ENCODE measurements at places on chromosomes 2 and 18.

DNA sequence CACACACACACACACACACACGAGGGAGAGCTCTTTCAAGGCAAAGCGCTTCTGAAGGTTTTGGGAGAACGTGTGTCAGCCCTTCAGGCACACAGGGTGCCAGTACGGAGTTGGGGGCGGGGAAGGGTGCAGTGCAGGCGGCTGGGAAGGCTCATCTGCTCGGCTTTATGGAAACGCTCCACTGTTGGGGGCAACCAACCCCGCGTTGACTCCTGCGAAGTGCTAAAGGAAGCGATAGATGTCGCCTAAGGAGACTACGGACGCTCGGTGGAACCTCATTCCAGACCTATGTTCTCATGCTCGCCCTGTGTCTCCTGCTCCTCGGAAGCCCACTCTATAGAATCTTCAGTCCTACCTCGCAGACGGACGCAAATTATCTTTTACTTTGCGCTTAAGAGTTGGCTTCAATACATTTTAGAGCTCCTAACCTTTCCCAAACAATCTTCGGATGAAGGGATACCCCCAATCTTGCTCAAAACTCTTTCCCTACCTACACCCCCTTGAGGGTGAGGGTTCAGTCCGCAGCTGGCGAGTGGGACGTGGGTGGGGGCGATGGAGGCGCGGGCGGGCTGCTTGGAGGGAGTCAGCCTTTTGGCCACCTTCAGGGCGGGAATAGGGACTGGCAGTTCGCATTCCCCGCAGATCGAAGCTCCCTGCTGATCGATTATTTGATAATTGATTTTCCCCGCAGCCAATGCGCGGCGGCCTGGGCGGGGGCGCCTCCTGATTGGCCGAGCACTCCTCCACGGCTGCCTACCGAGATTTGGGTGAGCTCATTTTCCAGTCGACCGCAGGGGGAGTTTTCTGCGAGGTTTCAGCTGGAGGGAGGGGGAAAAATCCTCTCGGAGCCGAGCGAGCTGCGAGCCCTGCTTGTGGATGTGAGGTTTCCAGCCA, 1.9 kb upstream of the MEIS1 start:
- peak; percentile 89 for DNase-seq

DNA sequence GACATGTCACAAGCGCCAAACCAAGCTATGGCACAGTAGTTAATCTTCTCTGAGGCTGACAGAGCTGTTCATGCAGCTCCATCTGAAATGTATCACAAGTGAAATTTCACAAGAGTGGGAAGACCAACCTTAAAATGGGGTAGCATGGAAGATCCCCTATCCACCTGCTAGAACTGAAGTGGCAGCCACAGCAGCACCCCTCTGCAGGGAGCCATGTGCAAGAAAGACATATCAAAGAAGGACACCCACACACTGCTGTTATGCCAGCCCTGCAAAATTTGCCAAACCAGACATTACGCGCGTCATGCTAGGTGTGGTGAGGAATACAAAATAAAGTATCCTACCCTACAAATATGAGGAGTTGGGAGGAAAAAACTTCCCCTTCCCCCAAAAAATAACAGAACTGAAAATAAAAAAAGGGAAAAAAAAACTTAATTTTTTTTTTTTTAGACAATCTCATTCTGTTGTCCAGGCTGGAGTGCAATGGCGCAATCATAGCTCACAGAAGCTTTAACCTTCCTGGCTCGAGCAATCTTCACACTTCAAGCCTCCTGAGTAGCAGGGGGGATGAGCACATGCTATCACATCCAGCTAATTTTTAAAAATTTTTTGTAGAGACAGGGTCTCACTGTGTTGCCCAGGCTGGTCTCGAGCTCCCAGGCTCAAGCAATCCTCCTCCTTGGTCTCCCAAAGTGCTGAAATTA, 76.2 kb downstream of the STK39 start:
- DNase-seq: no peak

DNA sequence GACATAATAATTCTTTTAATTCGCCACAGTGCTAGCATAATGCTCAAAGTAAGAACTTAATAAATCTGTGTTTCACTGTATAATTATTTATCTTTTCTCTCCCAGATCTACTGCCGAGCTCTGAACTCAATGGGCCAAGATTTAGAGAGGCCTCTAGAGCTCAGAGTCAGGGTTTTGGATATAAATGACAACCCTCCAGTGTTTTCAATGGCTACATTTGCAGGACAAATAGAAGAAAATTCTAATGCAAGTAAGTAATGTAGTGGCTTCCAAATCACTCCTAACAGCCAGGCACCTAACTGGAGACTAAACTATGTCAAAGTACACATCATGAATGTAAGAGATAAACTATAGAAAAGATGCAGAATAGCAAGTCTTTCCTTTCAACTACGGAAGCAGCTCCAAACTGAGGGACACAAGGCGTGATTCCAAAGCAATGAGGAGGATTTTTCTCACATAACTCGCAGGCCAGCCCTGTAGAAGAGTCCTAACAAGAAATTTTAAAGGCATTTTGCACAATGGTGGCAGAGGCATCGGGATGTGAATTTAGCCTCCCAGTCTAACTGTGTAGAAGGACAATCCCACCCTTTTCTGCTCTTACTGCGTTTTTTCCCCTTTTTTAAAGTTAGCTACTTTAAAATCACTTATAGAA, 12.0 kb downstream of the DSG1 start:
- no peak for DNase-seq

GRCh38 chr2:46277431-46278190, 19.6 kb upstream of the EPAS1 start:
- peak; percentile 28 for DNase-seq

- DNase-seq: no peak
Observed at GRCh38 chr2:69789772-69790600, 39.5 kb upstream of the GMCL1 start.

- no peak for DNase-seq
Observed at GRCh38 chr2:61620244-61621159, 82.3 kb upstream of the XPO1 start.

DNA sequence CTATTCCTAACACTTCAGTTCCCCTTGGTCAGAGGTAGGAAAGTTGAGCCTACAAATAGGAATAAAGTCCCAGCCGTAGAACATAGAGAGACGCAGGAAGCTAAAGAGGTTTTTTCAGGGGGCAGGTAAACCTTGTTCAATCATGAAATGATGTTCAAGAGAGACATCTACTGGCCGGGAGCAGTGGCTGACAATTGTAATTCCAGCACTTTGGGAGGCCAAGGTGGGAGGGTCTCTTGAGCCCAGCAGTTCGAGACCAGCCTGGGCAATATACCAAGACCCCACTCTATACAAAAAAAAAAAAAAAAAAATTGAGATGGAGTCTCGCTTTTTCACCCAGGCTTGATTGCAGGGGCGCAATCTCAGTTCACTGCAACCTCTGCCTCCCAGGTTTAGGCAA, 66.7 kb upstream of the DNAJC10 start:
- peak; percentile 29 for DNase-seq

GRCh38 chr2:166572937-166573336, 78.9 kb upstream of the SCN7A start:
- DNase-seq: no peak

GRCh38 chr2:49262801-49263560, 108.7 kb upstream of the FSHR start:
- no peak for DNase-seq

DNA sequence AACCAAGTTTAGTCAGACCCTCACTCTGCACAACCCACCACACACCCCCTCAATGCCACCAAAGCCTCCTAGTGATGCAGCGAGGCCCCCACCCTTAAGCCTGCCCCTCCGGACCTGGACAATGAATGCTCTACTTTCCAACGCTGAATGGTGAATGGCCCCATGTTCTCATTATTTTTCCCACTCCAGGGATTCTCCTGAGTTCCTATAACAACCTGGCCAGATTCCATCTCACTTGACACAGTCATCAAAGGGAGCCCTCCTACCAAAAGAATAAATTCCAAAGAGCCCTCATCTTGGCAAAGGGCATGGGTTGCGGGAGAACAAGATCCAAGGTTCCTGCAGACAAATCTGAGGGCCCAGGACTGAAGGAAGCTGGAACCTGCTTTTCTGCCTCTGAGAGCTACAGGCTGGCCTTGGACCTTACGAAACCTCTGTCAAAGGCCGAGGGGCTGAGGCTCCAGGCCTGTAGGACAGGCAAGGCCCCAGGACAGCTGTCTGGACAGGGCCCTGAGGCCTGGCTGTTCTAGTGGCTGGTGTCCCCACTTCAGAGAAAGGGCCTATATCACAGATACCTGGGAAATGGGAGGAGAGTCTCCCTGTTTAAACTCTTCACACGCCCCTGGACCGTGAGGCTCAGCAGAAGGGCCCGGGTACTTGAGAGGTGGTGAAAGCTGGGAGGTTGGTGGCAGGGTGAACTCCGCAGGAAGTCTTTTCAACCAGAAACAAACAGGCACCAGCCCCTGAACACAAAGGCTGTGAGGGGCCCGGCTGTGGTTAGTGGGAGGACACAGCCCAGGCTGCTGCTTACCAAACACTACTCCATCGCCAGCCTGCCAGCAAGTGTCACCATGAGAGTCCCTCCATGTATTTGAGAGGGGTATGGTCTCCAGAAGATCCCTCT, 27.3 kb downstream of the SFXN5 start:
- no peak for DNase-seq

GRCh38 chr2:36858551-36859365, 107.6 kb downstream of the STRN start:
- no peak for DNase-seq

Data from endothelial cell (in vitro differentiated cells).